ENCODE measurements at places on chromosomes 13 and 19.

DNA sequence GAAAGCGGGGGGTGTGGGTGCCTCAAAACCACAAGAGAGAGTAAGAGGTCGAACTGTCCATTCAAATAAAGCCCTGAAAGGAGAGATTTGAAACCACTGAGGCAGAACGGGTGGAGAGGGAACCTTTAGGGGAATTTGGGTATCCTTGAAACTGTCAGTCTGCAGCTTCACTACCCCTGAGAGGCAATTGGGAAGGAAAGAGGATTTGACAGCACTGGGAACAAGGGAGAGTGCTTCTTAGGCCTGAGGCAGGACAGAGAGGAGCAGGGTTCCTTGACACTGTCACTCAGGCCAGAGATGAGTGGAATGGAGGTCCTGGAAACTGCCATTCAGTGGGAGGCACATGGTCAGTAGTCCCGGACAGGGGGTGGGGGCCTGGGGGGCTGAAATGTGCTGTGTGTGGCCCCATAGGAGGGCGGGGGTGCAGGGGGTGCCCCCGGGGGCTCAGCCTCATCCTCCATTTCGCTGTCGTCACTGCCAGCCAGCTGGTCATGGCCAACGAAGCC is 5.0 kb downstream of the GFY start:
- no peak for DNase-seq

DNA sequence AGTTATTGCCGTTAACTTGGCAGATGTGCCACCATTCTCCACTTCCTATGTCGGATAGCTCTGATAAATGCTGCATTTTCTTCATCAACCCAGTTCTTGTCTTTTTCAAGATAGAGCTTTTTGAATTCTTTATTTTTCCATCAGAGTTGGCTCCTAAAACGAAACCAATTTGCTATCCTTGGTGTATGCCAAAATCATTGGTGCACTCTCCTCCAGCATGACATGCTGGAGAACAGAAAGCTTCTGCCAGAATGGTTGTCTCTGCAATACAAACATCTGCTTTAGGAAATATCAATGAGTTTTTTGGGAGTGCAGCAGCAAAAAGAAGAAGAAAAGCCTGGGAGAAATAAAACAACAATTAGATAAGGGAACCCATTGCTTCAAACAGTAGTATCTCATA is 124.2 kb downstream of the CDK8 start:
- DNase-seq: no peak

- peak; percentile 75 for DNase-seq
These were observed 11.4 kb downstream of the ARID3A start for GRCh38 chr19:937259-937694.

DNA sequence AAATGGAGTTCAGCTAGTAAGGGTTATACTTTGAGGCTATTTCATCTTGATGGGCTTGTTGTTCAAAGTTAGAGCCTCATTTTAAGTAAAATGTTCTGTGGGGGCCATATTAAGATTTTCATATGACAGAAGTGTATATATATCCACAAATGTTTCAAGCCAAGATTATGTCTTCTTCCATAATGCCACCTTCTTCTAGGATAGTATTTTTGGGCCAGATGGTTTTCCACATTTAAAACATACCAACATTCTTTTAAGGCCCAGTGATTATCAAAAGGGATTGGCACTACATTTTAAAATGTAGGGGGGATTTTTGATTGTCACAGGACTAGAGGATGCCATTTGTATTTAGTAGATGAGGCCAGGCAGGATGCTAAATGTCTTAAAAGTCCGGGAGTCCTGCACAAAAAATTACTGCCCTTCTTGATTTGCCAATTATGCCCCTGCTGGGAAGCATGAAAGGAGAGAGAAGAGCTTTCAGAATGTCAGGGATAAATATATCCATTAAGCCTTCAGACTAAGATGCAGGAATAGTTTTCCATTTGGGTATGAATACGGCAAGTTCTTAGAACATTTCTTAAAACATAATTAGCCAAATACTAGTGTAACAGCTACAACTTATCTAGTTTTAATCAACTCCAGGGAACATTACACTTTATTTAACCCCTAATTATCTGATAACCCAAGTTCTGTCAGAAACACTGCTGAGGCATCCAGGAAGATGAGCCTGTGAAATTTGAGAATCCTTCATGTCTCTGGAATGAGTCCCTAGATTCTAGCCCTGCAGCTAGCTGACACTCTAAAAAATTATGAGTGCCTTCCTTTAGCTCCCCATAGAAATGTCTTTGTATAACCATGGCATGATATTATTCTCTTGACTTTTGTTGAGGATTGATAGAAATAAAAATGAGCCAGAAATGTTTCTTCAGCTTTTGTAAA is 34.0 kb downstream of the ITM2B start:
- DNase-seq: no peak

DNA sequence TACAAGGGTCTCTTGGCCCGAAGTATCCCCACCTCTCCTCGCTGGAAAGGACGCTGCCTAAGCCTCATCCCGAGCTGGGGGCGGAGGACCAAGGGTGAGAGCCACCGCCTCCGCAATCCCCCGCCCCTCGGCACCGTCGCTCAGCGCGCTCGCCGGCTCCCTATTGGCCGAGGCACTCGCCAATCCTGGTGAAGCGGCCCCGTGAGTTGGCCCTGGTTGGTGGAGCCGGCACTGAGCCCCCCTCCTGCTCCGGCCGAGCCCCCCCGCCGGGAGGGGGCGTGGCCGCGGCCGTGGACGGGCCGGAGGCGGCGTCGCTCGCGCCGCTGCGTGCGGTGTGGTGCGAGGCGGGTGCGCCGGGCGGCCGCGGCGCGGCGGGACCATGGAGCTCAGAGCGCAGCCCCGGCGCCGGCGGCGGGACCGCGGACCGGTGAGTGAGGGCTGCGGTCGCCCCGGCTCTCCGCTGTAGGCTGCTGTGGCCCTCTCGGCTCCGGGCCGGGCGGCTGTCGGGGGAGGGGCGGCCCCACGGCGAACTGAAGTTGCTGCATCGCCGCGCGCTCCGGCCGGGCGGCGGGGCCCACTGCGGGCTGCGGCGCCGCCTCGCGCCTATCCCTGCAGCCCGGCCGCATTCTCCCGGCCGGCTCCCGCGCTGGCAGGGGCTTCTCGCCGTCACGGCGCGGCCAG is at the start of gene WASF3:
Gene WASF3 (plus strand): TSS at position 291 of the 681 bp plus-strand sequence. CDS start 84,588 bp downstream, outside the sequence.
- peak; percentile 59 for DNase-seq

DNA sequence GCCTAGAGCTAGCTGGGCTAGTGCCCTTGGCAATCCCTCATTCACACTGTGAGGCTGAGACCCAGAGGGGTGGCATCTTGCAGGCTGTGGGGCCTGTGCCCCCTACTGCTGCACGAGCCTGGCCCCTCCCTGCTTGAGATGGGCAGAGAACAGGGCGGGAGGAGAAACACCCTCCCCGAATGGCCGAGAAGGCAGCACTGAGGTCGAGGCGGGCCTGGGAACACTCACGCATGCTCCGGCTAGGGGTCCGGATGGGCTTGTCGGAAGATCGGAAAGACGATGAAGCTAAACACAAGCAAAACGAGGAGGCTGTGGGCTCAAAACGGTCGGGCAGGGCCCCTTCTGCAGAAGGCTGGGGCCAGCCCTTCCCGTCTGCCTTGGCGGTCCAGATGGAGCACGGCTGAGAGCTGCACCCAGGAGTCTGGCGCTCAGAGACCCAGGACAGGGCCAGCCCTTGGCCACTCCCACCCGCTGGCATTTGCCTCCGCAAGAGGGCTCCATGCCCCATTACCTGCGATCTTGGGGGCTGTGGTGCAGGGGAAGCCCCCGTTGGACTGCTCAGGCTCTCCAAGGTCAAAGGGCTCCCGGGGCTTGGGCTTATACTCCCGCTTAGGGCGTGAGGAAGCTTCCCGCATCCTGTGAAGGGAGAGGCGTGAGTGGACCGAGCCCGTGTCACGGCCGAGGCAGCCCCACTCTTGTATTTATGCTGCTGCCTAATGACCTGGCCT is 18.9 kb downstream of the MPND start:
- DNase-seq: no peak

DNA sequence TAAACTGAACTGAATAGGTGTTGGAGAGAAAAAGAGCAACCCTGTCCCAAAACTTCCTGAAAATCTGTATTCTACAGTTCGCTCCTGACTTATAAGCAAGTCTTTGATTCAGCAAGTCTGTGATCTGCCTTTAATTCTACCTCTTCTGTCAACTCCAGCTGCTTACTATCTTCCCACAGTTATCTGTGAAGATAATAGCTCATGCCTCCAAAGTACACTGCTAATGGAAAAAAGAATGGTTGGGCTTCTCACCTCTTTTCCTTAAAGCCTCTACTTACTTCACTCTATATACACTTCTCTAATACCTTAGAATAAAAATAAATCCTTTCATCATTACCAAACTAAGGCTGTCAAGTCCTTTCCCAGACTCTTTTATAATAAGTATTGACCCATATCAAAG is 391.5 kb upstream of the MIR17HG start:
- no peak for DNase-seq

DNA sequence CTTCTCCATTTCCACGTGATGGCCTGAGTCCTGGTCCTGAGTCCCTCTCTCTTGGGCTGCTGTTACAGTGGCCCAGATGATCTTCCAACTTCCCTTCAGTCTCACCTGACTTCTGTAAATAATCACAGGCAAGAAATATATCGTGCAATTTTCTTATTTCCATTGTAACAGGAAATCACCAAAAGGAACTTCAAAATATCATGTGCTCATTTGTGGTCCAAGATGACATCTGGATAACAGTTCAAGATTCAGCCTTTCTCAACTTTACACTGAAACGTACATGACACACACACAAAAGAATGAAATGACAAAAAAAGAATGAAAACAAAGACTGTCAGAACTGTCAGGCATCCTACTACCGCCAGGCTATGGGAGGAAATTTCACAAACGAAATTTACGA is 22.0 kb upstream of the RAP2A start:
- no peak for DNase-seq

DNA sequence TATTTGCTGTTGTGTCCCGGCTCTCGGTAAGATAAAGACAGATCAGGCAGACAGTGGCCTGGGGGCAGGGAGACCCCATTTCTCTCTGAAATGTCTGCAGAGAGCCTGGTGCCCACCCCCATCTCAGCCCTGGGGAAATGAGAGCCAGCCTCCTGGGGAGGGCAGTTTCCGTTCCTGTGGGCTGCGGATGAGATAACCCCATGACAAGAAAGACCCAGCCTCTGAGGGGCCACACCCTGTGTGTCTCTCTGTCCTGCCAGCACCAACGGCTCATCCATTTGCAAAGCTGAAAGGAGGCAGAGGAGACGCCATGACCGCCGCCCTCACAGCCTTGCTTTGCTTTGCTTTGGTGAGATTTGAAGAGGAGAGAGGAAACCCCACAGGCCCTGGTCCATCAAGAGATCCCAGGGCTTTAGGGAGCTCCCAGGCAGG is 28.1 kb upstream of the KIR3DL3 start:
- DNase-seq: no peak

DNA sequence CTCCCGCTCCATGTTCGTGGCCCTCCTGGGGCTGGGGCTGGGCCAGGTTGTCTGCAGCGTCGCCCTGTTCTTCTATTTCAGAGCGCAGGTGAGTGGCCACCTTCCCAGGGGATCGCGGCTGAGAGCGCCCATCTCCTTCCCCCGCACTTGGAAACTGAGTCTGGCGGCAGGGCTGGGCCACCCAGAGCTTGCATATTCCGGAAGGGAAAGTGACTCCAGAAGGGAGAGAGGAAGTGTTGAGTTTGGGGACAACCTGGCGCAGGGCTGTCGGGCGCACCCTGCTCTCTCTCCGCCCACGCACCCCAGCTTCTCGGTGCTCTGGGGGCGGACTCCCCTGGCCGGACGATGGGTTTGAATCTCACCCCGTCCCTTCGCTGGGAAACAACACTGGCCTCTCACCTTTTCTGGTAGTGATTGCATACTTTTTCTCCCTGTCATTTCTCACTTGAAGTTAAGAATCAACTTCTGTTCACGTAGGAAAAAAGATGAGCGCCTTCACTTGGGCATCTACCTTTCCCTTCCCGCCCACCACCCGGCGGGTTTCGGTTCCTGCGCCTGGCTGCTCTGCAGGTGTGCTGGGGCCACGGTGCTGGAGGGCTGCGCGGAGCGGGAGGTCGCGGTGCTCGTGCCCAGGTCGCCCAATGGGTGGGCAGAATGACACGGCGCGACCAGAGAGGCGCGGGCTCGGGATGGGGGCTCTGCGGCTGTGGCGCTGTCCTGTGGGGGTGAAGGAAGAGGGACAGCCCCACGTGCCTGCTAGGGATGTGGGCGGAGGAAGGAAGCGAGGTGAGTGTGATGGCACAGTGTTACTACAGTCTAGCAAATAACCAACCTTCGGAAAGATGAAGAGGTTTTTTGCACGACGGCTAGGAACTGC is 721 bp downstream of the TNFSF11 start:
- peak; percentile 29 for DNase-seq

DNA sequence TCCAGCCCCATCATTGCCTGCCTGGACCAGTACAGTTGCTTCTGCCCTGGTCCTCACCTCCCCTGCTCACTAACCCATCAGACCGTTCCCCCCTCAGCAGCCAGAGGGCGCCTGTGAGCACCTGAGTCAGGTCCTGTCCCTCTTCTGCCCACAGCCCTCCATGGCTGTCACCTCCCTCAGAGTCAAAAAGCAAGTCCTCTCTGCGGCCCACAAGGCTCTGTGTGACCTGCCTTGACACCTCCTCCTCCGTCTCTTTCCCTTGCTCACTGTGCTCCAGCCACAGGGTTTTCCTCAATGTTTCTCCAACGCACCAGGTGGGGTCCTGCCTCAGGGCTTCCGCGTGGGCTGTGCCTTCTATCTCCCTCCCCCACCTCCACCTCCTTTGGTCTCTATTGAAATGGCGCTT is 29.4 kb upstream of the PTPRS start:
- DNase-seq: peak; percentile 45

DNA sequence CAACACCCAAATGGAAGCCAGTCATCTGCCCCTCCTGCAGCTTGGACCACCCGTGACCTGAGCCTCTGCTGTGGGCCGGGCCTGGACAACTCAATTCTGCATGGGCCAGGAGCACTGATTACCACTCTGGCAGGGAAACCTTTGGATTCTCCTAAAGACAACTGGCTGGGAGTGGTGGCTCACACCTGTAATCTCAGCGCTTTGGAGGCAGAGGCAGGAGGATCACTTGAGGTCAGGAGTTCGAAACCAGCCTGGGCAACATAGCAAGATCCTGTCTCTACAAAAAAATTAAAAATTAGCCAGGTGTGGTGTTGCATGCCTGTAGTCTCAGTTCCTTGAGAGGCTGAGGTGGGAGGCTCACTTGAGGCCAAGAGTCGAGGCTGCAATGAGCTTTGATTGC is 6.5 kb downstream of the EPS15L1 start:
- DNase-seq: no peak

- DNase-seq: no peak
These were observed 1492.8 kb downstream of the UQCRFS1 start for GRCh38 chr19:27720155-27720554.
